ENCODE measurements at places on chromosomes 16 and 17.

DNA sequence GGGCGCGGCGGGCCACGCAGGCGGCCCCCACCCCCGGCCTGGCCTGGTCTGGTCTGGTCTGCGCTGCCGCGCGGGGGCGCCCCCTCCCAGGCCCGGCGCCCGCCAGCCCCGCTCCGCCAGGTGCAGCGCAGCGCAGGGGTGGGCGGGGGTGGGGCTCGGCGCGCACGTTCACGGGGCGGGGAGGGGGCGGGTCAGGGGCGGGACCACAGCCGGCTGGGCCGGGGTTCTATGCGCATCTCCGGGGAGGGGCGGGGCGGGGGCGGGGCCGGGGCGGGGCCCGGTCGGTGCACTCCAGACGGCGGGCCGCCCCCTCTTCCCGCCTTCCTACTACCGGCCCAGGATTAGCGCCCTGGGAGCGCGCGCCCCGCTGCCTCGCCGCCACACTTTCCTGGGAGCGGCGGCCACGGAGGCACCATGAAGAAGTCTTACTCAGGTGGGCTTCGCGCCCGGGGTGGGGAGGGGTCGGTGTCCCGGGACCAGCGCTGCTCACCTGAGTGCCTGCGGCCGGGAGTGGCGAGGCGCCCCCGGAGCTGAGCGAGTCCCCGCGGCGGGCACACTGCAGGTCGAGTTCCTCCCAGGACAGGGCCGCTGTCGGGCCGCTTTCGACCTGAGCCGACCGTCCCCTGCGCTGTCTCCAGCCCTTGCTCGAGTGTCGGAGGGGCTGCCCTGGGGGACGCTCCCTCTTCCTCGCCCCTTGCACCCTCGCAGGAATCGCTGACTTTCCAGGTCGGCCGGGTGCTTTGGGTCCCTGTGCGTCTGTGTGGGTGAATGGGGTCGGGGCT, 140.5 kb downstream of the SEC14L1 start:
- DNase-seq: peak; percentile 87

- no peak for DNase-seq
Measured at GRCh38 chr17:3729881-3730280, 6.2 kb downstream of the HASPIN start.

- no peak for DNase-seq
Measured at GRCh38 chr16:80986557-80986956, 20.1 kb downstream of the CMC2 start.

GRCh38 chr16:17944345-17944744, 392.2 kb downstream of the NPIPA8 start:
- no peak for DNase-seq

DNA sequence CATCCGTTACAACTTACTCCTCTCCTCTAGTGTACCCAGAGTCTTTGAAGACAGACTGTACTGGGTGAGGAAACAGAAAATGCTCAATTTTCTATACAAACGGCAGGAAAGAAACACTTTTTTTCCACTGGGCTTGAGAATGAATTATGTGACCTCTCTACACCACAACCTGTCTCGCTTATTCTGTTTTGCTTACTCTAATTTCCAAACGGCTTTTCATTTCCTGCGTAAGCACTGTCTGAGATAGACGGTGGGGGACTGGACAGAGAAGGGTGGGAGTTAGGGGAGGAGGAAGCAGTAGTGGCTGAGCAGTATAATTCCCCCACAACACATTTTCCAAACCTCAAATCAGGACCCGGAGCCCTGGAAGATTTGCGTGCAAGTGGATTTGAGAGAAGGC, 191.4 kb upstream of the SDK2 start:
- no peak for DNase-seq

GRCh38 chr17:68289936-68290267, 1.0 kb downstream of the SLC16A6 start:
- DNase-seq: no peak

DNA sequence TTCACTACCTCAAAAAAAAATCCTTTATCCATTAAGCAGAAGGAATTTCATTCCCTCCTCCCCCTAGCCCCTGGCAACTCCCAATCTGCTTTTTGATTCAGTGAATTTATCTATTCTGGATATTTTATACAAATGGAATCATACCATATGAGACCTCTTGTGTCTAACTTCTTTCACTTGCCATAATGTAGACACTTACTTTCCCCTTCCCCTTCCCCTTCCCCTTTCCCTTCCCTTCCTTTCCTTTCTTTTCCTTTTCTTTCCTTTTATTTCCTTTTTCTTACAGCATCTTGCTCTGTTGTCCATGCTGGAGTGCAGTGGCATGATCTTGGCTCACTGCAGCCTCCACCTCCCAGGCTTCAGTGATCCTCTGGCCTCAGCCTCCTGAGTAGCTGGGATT, 50.5 kb downstream of the PSMD12 start:
- no peak for DNase-seq

DNA sequence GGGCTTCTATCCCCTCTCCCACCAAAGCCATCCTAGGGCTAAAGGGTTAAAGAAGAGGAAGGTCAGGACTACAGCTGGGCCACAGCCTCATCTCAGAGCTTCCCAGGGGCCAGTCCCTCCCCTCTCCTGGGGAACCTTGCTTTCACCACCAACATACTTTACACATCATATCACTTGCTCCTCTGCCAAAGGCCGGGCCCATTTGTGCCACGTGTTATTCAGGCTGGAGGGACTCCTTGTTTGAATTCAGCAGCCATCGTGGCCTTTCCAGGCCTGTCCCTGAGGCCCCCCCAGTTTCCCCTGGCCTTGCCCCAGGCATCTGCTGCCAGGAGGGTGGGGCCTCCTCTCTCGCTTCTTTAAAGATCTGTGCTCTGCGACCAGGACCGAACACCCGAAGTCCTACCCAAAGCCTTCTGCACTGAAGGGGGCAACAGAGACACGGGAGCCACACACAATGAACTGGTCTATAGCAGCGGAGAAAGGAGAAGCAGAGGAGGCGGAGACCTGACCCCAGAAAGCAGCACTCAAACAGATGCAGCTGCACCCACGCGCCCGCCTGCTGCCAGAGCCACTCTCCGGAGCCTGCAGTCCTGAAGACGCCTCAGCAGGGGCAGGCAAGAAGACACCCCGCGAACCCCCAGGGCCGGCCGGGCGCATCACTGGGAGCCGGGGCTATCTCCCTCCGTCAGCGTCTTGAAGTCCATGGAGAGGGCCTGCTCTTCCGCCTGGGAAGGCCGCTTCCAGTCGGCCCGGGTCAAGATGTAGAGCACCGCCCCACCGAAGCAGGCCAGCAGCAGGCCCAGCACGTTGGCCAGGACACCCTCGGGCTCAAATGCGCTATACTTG, 12.1 kb downstream of the CYB561 start:
- no peak for DNase-seq

DNA sequence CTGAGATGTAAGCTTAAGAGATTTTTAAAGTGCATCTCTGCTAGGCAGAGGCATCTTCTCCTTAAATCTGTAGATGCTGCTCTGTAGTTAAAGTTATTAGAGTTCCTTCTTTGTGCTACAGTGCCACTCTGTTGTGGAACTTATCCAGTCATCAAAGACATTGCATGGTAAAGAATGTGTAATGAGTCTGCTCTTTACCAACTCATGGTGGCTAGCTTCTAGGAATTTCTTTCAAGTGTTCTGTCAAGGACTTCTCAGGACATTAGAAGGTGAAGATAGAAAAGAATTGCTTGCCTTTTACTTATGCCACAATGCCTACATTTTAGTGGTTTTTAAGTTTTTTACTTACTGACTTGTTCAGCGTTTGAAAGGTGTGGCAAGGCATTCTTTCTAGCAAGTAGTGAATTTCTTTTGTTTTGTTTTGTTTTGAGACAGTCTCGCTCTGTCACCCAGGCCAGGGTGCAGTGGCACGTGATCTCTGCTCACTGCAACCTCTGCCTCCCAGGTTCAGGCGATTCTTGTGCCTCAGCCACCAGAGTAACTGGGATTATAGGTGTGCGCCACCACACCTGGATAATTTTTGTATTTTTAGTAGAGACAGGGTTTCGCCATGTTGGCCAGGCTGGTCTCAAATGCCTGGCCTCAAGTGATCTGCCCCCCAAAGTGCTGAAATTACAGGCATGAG, 20.3 kb upstream of the ARL2BP start:
- DNase-seq: no peak

DNA sequence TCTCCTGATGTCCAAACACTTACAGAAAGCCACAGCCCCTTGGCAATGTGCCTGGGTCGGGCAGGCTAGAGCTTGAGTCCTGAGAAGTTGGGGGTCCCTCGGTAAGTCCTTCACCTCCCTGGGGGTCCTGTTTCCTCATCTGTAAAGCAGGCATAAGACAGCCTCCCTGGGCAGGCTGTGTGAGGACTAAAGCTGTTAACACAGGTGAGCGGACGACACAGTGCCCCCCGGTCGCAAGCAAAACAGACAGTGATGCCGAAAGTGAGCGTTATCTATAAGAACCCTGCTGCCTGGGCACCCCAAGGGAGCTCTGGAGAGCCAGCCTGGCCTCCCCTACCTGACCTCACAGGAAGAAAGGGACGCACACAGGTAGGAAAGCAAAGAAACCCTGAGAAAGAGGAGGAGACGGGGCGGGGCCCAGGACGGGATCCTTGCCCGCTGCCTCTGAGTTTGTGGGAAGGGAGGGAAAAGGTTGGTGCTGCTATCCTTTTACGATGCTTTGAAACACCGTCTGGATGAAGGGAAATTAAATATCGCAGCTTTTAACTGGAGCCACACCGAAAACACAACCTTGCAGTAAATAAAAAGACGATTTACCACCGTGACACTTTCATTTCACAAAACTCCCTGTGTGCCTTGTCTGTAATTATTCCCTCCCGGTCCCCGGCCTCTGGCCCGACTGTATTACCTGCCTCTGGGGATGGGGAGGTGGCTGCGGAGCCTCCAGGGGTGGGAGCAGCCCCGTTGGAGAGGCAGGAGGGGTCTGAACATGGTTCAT, 67.1 kb downstream of the ENGASE start:
- DNase-seq: no peak

GRCh38 chr17:56114469-56114868, 38.8 kb upstream of the ANKFN1 start:
- DNase-seq: no peak

- no peak for DNase-seq
Measured at GRCh38 chr17:66255112-66255511, 25.9 kb upstream of the APOH start.

GRCh38 chr16:7550096-7550495, 217.5 kb downstream of the RBFOX1 start:
- no peak for DNase-seq

DNA sequence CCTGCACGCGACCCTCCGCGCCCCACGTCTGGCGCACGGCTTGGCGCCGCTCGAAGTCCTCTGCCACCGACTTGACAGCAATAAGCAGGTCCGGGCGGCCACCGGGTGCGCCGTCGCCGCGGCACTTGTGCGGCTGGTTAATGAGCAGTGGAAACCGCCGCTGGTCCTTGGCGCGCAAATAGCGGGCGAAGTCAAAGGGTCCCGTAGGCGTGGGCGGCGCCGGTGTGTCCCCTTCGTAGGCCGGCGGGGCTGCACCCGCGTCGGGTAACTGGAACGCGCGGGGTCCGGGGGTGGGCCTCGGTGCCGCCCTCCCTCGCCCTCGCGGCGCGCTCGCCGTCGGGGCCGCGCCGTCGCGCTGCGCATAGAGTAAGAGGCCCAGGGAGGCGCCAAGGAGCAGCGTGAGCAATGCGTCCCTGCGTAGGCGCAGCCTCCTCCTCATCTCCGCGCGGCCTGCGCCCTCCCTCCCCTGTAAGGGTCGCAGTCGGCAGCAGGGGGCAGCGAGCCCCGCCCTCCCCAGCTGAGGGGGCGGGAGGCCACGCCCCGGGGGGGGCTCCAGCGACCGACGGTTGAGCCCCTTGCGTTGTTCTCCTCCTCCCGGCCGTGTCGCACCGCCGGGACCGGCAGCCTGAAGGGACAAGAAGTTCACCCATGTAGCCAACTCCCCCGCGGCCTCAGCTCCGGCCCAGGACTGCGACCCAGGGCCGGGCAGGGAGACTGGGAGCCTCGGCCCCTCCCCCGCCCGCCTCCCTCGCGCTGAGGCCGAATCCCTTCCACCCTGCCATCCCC, 558 bp downstream of the B3GNT9 start:
- DNase-seq: peak; percentile 84

- DNase-seq: no peak
Measured at GRCh38 chr16:53816211-53816836, 112.4 kb downstream of the FTO start.

GRCh38 chr17:28193241-28193640, 125.8 kb upstream of the TMEM97 start:
- DNase-seq: no peak

DNA sequence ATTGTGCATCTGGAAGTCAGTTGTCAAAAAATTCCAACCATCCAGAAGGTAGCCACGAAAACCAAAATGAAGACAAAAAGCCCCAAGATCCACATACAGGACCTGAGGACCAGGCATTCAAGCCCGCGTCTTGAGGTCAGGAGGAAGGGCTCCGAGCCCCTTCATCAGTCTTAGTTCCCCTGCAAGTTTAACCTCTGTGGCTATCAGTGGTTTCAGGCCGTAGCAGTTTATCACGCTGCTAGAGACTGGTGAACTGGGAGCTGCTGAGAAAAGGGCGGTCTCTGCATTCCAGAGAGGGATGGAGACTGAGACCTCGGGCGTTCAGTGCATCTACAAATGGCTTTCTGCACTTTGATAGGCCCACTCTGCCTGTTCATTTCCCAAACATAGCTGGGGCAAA, 70.6 kb downstream of the IRF8 start:
- DNase-seq: no peak

GRCh38 chr17:50015146-50015545, 20.1 kb upstream of the DLX3 start:
- DNase-seq: no peak

- no peak for DNase-seq
Measured at GRCh38 chr17:2113279-2113622, 58.3 kb downstream of the HIC1 start.

DNA sequence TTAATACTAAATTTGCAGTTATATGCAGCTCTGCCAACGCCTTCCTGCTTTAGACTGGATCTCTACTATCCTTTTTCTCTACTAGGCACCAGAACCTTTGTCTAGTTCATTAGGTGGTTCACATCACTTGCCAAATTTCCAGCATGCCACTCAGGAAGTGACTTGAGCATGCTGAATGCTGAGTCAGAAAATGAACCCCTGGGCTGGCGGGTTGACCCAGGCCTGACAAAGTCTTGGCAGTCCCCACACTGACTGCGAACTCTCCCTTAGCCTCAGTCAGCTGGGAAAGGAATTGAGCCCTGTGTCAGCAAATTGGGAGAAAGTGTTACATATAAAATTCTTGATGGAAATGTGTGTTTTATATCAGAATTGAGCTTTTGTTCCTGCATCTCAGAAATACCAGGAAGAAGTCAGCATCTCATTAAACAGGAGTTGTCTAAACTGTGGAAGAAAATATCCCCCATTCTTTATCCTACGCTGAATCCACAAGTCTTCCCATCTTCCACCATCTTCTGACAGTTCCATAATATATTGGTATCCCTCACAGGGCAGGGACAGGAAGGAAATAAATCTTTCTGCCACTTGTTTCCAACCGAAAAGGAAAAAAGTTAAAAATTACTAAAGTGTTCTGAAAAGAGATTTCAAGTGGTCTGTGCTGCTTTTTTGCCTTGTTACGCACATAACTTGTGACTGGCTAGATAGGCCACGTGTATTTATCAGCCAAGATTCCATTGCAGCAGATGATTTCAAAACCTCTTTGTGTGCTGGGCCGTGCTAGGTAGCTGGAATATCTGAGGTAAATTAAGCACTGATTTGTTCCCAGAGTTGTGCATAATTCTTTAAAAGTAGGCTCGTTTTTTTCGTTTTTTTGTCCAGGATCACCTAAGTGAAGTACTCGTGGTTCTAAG, 16.7 kb upstream of the SLC12A3 start:
- no peak for DNase-seq

All from activated effector memory CD4-positive, alpha-beta T cell treated with anti-CD3 and anti-CD28 coated beads, Interleukin-2, amount 50 U/mL, for 16 hours (primary cell).